KBM-7 (cell line): ENCODE measurements at places on chromosomes 1 and 21.

- DNase-seq: no peak
Measured at GRCh38 chr1:30847358-30847972, 61.1 kb downstream of the SDC3 start.

- DNase-seq: no peak
Measured at GRCh38 chr1:182766881-182767645, 22.5 kb upstream of the NPL start.

- DNase-seq: no peak
Measured at GRCh38 chr1:45455162-45455561, 35.8 kb downstream of the TESK2 start.

DNA sequence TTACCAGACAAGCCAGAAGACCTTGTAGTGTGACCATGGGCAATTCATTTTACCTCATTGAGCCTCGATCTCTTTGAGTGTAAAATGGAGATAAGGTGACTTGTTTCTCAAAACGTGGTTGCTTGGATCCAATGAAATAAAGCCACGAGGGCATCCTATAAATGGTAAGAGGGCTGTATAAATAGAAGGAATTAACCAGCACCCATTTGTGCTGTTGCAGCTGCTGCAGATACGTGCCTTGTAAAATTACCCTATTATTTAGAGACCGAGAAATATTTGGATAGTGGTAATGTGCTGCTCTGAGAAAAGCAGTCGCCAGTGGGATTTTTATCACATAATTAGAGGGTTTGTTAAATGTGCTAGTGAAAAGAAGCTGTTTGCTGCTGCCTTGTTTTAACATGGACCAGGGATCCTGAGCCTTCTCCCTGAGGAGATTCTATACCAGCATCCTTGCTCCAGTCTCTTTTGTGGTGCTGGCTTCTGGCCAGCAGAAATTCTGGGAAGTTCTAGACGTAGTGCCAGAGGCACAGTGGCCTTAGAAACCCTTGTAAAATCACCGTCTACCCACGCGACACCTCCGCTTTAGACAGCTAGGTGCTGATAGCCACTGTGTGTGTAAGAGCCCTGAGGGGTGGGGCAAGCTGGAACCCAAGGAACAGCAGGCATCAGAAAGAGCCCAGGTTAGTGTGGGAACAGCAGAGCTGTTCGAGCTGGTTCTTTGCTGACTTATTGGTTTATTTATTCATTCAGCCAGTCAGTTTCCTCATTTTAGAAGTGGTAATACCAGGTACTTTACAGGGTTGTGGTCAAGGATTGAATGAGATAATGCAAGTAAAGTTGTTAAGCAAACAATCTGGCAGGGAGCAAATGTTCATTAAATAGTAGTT, 137.5 kb downstream of the NOS1AP start:
- DNase-seq: no peak
